Stimulated activated CD8-positive, alpha-beta memory T cell treated with anti-CD3 and anti-CD28 coated beads, Interleukin-4, amount 100 ng/mL, for 4 hours (primary cell): ENCODE measurements at places on chromosomes 5 and 9.

- DNase-seq = no peak
These were observed 13.3 kb downstream of the ALDH1B1 start for GRCh38 chr9:38405785-38406184.

GRCh38 chr9:132935026-132935425 is 9.4 kb downstream of the TSC1 start:
- no peak for DNase-seq

- no peak for DNase-seq
These were observed 117.9 kb upstream of the SV2C start for GRCh38 chr5:75965292-75965691.

DNA sequence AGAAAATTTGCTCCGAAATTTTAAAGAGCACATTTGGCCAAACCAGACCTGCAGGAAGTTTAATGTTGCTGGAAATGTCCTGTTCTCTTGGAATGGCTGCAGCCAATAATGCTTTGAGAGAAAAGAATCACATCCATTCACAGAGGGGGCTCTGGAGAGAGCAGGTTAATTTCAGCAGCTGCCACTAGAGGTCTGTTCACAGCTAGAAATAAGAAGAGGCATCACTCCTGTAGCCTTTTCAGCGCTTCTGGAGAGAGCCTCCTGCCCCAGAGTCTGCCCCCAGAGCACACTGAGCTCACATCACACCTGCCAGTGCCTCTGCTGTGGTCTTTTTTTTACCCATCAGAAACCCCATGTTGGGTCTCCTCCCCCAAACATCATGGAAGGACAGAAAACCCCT is 124.8 kb upstream of the RAD23B start:
- DNase-seq = no peak

GRCh38 chr9:111162026-111162425 is 123.8 kb upstream of the LPAR1 start:
- no peak for DNase-seq

- no peak for DNase-seq
These were observed 181.7 kb downstream of the BNC2 start for GRCh38 chr9:16688814-16689213.

DNA sequence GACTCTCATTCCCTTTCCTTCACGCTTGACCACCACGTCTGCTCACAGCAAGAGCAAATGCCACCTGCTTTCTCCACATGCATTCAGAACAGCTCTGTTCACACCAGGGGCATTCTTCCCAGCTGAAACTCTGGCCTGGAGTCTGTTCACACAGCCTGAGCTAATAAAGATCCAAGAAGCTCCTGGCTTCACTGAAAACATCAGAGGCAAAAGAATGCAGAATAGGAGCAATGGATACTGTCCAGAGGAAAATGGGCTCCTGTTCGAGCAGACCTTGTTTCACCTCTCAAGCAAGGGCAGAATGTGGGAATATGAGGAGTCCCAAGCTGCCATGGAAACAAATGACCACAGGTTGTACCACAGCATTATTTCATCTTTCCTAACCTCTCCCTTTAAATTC is 402.7 kb upstream of the TNC start:
- no peak for DNase-seq

DNA sequence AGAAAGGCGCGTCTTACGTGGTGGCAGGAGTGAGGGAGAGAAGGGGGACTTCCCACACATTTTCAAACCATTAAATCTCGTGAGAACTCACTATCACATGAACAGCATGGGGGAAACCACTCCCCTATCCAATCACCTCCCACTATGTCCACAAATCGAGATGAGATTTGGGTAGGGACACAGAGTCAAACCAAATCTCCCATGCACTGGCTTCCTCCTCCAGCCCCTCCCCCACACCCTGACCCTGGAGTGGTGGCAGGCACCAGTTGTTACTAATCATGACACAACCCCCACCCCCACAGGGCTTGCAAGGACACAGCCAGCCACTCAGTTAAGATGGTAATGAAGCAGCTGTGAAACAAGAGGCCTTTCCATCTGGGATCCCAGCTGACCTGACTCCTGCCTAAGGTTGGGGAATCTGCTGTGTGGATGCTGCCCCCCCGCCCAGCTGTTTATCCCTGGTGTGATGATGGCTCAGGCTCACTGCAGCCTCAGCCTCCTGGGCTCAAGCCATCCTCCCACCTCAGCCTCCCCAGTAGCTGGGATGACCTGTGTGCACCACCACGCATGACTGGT is 57.1 kb upstream of the FUBP3 start:
- DNase-seq = no peak

DNA sequence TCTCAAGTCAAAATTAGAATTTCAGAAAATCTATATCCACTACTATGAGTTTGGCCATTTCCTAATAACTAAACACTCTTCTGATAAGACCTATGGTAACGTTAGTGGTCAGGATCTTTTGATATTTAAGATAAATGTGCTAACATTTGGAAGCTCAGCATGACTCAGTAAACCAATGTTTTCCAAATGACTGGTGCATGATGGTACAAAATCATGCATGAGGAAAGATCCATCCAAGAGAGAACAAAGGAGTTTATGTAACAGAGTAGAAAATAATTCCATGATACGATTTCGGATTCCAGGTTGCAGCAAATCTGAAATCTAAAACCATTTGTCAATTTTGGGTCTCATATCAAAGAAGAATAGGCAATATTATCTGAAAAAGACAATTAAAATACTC is 279.2 kb downstream of the NSG2 start:
- DNase-seq = no peak
